ENCODE measurements at places on chromosomes 5 and 9.

- DNase-seq: no peak
Measured at GRCh38 chr5:23029290-23029689, 176.1 kb upstream of the CDH12 start.

DNA sequence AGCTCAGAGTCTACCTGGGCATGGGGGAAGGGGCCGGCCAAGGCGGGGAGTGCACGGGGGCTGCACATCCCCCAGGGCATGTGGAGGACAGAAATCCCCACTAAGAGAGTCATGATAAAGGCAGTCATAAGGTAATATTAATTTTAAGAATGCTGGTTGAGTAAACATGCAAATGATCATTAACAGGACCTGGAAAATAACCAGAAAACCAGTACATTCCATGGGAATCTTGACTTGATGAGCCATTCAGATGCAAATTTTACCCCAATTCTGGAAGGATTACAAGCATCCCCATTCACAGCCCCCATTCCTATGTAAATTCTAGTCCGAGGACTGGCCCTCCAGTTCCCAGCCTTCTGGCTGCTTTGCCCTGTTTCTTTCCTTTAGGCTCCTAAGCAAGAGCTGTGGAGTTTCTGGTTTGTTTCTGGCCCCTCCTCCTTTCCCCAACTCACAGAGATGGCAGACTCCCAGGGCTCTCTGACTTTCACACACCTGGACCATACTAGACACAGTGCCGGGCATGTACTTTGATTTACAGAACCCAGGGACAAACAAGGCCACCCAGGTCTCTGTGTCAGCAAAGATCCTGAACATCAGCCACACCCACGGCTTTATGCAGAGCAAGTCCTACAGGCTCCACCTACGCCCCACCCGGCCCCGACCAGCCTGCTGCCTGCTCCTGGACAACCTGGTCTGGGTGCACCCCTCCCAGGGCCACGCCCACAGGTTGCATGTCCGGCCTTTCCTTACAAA is 62.7 kb downstream of the SEMA4D start:
- no peak for DNase-seq

- no peak for DNase-seq
Measured at GRCh38 chr5:178627259-178627598, 379 bp upstream of the CLK4 start.

DNA sequence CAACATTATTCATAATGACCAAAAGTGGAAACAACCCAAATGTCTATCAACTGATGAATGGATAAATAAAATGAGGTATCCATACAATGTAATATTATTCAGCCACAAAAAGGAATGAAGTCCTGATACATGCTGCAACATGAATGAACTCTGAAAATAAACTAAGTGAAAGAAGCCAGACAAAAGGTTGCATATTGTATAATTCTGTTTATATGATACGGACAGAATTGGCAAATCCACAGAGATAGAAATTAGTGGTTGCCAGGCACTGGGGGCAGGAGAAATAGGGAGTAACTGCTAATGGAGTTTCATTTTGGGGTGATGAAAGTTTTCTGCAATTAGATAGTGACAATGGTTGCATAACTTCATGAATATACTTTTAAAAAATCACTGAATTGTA is 47.0 kb downstream of the KIF24 start:
- DNase-seq: no peak

- DNase-seq: no peak
Measured at GRCh38 chr5:107149243-107150005, 521.3 kb downstream of the EFNA5 start.

DNA sequence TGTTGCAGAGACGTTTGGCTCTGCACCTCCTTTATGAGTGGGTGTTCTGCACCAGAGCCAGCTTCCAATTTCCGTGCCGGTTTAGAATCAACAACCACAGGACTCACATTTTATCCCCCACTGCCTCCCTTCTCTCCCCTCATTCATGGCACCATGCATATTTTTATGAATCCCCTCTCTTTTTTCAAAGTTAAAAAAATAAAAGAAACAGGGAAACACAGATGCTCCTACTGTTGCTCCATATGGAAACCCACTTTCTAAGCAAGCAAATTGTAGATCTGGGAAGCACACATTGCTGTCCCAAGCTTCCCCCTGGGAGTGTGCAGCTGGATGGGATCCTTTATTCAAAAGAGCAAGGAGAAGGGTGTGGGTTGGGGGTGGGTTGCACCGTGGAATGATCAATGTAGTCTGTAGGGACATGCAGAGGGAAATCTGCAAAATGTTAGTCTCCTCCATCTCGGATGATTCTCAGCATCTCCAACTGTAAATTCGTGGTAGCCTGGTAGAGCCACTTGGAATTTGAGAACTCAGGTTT is 410.0 kb upstream of the ADAMTSL1 start:
- no peak for DNase-seq

DNA sequence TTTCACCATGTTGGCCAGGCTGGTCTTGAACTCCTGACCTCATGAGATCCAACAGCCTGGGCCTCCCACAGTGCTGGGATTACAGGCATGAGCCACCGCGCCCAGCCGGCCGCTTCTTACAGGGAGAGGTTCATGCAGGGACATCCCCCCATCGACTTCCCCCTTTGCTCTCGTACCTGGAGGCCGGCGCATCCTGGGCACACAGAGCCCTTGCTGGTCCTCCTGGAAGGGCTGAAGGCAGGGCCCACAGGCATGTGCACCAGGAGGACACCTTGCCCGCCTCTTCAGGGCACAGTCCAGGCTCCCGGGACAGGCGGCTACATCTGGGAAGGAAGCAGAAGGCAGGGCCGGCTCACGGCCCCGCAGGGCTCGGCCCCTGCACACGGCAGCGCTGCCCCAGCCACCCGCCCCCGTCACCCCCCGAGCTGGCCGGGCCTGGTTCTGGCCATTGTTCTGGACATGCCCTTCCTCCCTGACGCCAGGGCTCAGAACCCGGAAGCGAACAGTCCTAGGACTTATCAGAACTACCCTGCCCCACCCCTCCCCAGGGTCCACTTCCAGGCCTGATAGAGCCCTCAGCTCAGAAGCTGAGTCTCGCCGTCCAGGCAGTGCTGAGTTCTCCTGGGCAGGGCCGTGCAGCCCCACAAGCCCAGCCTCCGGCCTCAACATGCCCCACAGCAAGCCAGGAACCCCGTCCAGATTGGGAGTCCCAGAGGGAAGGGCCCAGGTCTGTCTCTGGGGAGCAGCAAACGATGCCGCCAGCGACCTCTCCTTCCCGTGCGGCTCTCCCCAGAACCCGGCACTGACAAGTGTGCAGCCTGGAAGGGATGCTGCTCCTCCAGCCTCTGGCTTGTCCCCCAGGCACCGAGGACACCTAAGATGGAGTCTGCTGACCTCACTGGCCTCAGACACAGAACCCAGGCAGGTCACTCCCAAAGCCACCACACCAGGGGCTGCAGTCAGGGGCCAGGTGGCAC is 2.9 kb downstream of the NPDC1 start:
- no peak for DNase-seq

- DNase-seq: no peak
Measured at GRCh38 chr5:123371575-123372179, 51.5 kb downstream of the CEP120 start.

GRCh38 chr5:119059740-119060255 is 11.1 kb upstream of the DMXL1 start:
- no peak for DNase-seq

GRCh38 chr5:113776168-113776567 is 262.7 kb downstream of the YTHDC2 start:
- DNase-seq: no peak

DNA sequence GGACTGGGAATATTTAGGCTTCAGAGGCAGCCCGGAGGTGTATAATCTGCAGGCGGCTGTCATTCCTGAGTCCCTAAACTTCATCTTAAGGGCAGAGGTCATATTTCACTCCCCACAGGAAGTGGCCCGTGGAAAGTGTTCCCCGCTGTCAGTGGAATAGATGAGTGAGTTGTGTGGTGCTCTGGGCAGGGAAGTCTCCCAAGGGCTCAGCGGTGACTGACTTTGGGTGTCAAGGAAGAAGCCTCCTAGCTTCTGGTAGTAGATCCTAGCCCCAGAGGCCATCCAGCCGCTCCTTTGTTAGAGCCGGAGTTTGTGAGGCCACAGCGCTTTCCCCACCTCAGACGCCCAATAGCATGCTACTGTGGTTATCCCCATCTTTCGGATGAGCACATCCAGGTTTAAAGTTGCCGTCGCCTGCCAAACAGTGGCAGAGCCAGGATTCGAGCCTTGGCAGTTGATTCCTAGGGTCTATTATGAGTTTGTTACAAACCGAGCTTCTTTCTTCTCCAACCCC is 38.9 kb upstream of the TIFAB start:
- DNase-seq: no peak

GRCh38 chr5:132434416-132435286 is 55.9 kb downstream of the IRF1 start:
- no peak for DNase-seq

DNA sequence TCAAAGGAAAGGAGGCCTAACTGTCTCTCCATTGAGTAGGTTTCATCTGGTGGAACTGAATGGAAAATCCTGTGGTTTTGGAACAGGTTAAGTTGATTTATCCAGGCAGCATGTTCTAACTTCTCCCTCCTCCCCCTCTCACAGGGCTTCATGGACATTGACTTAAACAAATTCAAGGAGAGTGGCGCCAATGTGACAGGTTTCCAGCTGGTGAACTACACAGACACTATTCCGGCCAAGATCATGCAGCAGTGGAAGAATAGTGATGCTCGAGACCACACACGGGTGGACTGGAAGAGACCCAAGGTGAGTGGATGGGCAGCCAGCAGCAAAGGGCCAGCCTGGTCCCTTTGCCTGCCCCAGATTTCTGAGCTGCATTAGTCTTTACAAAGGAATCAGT is 183.9 kb downstream of the GRIA1 start:
- no peak for DNase-seq

DNA sequence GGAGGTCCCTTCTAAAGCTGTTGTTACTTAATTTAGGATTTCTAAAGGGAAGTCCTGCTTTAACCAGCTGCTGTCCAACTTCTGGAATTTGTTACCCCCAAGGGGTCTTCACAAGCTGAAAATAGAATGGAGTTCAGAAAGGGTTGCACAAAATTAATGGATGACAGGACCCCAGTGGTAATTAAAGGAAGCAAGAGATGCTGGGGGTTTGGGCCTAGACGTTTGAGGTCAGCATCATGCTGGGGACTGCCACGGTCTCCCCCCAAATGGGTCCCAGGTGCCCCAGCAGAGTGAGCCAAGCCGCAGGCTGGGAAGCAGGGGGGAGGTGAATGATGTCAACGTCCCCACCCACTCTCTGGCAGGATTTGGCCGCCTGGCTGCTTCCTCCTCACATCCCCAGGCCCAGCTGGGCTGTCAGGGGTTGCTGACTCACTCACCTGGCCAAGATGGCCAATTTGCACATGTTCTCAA is 97.5 kb upstream of the ARAP3 start:
- DNase-seq: peak; percentile 15

GRCh38 chr5:169268019-169268418 is 32.9 kb downstream of the SLIT3 start:
- DNase-seq: no peak

DNA sequence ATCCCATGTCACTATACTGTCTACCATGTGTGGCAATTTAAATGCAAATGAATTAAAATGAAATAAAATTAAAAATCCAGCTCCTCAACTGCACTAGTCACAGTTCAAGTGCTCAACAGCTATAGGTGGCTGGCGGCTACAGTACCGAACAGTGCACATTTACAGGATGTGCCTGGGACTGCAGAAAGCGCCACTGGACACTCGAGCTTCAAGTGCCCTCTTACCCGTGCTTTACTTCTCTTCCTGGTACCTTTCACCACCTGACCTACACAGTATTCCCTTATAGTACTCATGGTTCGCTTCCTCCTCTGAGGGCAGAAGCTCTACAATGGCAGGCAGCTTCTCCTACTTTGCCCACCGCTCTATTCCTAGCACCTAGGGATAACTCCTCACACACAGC is 166.6 kb downstream of the FANCC start:
- no peak for DNase-seq

- DNase-seq: no peak
Measured at GRCh38 chr5:76672242-76672641, 43.7 kb upstream of the F2R start.

GRCh38 chr5:32144378-32145207 is 29.5 kb downstream of the GOLPH3 start:
- no peak for DNase-seq

- DNase-seq: no peak
Measured at GRCh38 chr9:33415501-33416038, 13.2 kb upstream of the AQP7 start.

DNA sequence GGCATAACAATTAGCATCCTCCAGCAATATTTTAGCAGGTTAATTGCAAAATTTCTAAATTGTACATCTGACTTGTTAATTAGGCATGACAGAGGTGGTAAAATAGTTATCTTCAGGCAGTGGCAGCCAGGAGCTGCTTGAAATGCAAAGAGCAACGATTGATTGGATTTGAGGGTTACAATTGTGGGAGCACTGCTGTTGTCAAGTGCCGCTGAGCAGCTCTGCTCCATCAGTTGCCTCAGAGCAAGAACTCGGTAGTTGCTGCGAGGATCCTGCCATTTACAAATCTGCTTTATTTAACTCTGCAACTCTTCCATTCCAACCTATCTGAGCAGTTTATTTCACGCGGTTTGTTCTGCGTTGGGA is 12.6 kb downstream of the PBX3 start:
- no peak for DNase-seq

GRCh38 chr5:616484-617039 is 4.4 kb downstream of the CEP72 start:
- DNase-seq: no peak

DNA sequence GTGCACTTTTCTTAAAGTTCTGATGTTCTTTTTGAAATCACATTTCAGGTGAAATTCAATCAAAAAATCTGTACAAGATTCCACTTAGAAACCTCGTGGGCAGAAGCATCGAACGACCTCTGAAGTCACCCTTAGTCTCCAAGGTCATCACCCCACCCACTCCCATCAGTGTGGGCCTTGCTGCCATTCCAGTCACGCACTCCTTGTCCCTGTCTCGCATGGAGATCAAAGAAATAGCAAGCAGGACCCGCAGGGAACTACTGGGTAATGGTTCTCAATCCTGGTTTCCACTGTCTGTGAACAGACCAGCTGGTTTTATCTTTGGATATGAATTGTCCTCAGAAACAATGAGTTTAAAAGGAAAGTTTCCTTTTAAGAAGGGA is 8.1 kb upstream of the SLC2A8 start:
- no peak for DNase-seq

- DNase-seq: no peak
Measured at GRCh38 chr5:175576096-175576495, 81.8 kb upstream of the HRH2 start.

DNA sequence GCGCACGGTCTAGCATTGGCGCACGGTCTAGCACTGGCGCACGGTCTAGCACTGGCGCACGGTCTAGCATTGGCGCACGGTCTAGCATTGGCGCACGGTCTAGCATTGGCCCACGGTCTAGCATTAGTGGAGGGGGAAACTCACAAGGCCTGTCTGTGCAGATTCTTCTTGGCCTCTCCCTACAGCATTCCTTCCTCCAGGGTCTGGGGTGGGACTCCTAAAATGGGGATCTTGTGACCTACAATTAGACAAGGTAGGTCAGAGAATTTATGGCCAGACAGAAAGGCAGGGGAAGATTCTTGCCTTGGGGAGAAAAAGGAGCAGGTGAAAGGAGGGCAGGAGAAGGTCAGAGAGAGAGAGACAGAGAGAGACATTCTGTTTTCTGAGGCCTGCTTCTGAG is 5.4 kb upstream of the GBGT1 start:
- DNase-seq: no peak
